T-helper 17 cell (primary cell): ENCODE measurements at places on chromosomes 5 and 9.

GRCh38 chr9:975740-976257 lies 656 bp upstream of the DMRT3 start:
- no peak for DNase-seq

GRCh38 chr5:160921423-160922285 lies 69.6 kb upstream of the ATP10B start:
- no peak for DNase-seq

DNA sequence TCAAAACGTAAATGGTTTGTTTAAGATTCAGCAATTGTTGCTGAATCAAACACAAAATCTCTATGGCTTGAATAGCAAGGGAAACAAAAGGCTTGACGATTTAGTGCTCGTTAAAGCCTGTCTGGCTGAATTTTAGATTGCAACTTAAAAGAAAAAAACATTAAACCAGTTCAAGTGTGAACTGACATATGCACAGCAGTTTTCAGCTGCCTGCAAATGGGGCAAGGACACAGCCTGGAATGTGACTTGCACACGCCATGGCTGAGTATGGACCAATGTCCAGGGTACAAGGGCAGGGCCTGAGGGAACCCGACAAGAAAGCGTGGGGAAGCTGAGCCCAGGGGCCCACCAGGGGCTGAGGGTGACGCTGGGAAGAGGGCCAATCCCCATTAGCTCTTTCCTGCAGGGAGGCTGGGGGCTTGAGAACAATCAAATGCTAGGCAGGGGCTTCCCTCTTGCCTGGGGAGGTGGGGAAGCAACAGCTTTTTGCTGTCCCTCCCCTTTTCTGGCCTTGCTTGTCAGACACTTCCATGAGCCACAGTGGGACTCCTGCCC lies 89.6 kb upstream of the LRRTM2 start:
- DNase-seq = no peak

DNA sequence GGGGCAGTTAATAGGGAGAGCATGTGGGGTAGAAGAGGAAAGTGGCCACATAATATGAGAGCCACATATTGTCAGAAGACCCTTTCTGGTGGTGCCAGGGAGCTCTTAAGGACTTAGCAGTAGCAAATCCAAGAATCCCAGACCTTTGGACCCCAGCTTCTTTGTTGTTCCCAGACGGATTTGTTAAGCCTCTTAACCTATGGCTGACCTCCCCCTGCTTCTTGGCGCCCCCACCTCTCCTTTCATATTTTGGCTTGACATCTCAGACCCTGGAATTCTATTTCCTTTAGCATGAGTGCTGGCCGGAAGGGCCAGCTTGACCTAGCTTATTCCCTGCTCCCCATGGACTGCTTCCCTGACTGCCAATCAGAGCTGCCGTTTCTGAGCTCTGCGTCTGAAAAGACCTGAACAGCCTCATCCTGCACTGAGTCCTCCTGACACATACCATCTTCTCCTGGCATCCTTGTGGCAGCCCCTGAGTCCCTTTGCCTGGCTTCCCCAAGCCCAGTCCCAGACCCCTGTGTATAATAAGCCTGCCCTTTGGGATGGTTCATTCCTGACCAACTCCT lies 116.3 kb downstream of the PRKACG start:
- DNase-seq = no peak

DNA sequence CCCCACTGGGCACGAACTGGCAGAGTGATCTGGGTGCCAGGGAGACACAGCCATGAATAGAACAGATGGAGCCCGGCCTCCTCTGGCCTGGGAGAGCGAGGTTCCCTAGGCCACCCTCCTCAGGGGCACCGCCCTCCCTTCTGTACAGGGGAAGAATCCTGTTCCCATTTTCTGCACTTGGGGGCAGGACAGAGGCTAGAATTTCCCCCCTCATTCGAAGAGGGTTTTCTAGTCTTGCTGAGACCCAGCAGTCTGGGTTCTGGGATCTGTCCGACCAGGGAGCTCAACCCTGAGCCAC lies 52.7 kb downstream of the COL5A1 start:
- no peak for DNase-seq

- no peak for DNase-seq
Measured at GRCh38 chr5:169223595-169223953, 77.4 kb downstream of the SLIT3 start.

GRCh38 chr5:5344606-5345005 lies 77.9 kb upstream of the ICE1 start:
- DNase-seq = no peak

- peak; percentile 21 for DNase-seq
Measured at GRCh38 chr9:130172858-130173665, 858 bp downstream of the NCS1 start.

GRCh38 chr9:33698267-33698666 lies 97.1 kb upstream of the PRSS3 start:
- no peak for DNase-seq

- no peak for DNase-seq
Measured at GRCh38 chr5:59543821-59544442, 349.6 kb downstream of the PDE4D start.

DNA sequence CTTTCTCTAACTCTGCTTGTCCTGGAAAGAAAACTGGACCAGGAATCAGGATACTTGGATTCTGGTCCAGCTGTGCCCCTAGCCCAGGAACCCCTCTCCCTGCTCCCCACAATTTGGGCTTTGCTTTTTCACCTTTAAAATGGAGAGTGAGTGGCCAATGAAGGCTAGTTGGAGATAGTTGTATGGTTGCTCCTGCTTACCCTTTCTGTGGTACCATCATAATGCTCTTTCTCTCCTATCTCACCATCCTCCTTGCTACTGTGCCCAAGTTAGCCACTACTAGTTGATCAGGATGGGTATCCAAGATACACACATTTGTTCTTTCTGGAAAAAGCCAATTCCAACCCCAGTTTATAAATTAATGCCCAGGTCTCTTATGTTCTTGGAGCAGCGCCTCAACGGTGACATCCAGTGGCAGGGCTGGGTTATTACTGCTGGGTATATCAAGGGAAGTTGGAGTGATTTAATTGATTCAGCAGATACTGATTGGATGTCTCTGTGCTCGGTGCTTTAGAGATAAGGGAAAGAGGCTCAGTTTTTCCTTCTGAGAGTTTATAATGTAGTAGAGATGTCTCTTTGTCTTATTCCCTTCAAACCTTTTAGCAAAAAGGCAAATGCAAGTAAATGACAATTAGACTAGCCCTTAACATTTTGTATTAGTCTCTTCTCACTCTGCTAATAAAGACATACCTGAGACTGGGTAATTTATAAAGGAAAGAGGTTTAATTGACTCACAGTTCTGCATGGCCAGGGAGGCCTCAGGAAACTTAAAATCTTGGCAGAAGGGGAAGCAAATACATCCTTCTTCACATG lies 38.5 kb downstream of the FAXDC2 start:
- peak; percentile 51 for DNase-seq

DNA sequence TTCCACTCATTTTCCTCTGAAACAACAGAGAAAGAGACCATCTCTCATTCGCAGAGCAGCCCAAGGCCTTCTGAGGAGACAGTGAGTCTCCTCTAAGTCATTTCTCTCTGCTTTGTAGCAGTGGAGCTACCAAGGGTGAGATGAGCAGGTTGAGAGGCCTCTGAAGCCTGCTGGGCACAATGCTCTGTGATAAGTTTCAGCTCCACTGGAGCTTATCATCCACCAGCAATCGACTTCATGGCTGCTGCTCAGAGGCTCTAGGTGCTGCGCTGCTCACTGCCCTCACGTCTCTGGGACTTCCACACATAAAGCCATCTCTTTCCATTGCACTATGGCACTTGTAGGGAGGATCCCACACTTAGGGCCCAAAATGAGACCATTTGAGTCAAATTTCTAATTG lies 96.3 kb downstream of the CMYA5 start:
- DNase-seq = no peak

- DNase-seq = no peak
Measured at GRCh38 chr5:163363389-163363788, 74.0 kb upstream of the CCNG1 start.

DNA sequence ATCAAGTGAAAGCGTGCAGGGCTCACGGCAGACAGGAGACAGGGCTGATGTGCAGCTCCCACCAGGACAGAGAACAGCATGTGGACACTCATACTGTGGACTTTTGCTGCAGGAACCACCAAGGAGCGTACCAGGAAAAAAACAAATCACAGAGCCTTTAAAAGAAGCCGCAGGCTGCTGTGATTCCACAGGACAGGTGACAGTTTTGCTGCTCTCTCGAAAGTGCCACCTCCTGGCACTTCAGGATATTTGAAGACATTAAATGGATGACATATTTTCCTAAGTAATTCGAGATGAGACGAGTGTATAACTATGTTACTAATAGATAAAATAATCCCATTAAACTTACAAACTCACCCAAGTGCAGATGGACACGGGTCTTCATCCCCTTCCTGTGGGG lies 29.3 kb downstream of the ZDHHC11 start:
- DNase-seq = no peak

DNA sequence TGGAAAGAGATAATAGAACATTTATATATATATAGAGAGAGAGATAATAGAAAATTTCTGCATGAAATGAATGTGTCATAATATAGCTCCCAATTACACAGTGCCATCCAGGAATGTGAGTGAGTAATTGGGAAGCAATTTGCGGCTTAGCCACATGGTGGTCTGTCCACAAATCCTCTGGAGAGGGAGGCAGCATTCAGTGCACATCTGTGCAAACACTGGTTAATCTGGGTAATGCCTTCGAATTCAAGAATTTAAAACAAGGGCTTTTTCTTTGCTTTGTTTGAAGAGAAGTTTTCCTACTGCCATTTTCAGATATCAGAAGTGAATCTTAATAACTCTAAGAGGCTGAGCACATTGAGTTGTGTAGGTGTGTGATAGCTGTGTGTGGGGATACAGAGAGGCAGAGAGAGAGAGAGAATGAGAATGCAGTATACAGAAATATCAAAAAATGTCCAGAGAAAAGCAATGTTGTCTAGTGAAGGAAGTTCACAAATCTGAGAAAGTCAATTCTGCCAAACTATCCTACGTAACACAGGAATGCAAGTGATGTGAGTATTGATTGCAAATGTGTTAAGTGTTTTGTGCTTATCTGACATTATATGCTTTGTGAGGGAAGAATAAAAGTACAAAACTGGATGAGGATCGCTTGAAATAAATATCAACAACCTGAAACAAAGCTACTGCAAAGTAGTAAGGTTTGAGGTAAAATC lies 134.6 kb downstream of the EDIL3 start:
- DNase-seq = no peak

DNA sequence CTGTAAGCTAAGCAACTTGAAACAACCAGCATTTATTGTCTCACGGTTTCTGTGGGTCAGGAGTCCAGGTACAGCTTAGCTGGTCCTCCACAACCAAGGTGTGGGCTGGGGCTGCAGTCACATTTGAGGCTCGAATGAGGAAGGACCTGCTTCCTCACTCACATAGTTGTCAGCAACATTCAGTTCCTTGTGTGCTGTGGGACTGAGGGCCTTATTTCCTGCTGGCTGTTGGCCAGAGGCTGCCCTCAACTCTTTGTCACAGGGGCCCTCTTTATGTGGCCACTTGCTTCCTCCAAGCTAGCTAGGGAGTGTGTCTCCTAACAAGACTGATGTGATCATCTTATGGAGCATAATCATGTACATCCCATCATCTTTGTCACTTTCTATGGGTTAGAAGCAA lies 29.2 kb upstream of the SEMA4D start:
- DNase-seq = no peak

DNA sequence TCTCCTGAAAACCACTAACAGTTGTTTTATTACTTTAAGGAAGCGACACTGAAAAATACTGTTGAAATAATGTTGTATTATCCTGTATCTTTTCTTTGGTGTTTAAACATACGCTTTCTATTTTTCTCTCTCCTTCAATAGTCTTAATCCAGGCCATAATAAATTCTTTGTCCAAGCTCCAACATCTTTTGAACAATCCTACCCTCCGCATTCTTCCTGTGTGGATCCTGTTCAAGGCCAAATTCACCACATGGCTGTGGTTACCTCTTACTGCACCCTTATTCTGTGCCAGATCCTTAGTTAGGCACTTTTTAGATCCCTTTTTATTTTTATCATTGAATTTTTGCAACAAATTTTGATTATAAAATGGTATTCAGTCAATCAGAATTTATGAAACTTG lies 1691.5 kb downstream of the MAT2B start:
- no peak for DNase-seq

DNA sequence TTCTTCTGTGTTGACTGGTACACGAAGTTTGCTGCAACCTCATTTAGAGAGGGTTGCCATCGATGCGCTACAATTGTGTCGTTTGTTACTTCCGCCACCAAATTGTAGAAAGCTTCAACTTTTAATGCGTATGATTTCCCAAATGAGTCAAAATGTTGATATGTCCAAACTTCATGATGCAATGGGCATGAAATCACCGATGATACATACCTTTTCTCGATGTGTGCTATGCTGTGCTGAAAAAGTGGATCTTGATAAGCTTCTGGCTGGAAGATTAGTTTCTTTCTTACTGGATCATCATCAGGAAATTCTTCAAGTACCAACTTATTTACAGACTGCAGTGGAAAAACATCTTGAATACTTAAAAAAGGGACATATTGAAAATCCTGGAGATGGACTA lies 65.7 kb downstream of the TMEM38B start:
- no peak for DNase-seq
